ENCODE measurements at places on chromosomes 5 and 9.
A peak's percentile ranks its signal among the peaks of the same experiment; 100 is the strongest.

- DNase-seq = no peak
These were observed 87.3 kb downstream of the INVS start for GRCh38 chr9:100186356-100186755.

DNA sequence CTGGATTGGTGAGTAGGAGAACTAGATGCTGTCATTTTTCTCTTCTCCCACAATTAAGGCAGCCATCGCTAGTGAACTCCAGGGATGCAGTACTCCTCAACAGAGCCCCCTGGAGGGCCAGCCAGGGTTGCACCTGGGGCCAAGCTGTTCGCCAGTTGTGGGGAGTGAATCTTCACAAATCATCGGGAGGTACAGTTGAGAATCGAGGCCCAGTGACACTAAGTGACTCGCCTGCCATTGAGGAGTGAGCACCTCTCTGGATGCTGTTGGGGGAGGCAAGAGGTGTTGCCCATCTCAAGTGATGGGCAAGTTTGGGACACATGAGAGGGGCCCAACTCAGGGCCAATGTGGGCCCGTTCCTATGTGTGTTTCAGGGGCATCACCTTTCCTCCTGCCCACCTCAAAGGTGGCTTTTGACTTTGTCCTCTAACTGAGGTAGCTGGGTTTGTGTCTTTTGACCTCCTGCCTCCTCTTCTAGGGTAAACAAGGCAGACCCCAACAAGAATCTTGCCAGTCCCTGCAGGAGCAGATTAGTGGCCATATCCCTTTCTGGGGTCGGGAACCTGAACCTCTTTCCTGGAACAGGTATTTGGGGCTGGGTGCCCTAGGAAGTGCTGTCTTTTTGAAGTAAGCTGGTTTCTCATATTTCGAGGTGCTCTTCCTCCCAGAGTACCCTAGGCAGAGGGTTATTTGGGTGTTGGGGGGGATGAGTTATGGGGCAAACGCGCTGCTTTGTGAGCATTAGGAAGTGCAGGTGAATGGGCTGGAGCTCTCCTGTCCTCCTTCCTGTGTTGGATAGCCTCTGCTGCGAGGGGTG lies 181.2 kb downstream of the MACROH2A1 start:
- DNase-seq = no peak

DNA sequence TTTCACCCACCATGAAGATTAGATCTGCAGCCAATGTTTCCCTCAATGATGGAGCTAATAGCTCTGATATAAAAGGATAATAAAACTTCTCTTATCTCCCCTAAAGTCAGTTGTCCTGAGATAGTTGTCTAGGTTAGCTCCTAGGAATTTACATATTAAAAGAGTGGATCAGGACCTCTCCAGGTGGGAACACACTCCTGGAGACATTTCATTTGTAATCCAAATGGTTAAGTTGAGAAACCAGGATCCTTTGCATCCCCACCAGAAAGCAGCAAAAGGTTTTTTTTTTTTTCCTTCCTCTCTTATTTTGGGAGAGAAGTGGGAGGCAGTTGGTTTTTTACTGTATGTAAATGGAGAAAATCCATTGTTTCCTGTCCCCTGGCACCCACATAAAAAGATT lies 182.5 kb upstream of the FBXL17 start:
- no peak for DNase-seq

DNA sequence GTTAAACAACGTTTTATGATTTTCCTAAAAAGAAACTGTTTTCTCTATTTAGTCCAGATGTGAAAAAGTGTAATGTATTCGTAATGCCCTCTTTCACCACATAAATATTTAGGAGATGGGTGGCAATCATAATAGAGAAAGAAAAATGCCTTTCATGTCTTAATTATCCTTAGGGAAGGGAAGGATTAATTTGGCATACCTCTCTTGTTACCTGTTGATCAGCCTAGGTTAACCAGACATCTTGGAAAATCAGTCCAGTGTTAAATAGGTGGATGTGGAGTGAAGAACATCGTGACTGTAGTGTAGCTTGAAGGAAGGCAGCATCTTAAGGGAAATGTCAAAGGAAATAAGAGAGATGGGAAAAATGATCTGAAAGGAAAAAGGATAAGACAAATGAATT lies 76.2 kb downstream of the NNT start:
- DNase-seq = no peak

- peak; percentile 75 for DNase-seq
These were observed 37.8 kb upstream of the S1PR3 start for GRCh38 chr9:88953381-88954029.

- DNase-seq = no peak
These were observed 26.3 kb downstream of the AHRR start for GRCh38 chr5:347712-348284.

GRCh38 chr5:143593723-143594122 lies 190.2 kb upstream of the NR3C1 start:
- DNase-seq = no peak

DNA sequence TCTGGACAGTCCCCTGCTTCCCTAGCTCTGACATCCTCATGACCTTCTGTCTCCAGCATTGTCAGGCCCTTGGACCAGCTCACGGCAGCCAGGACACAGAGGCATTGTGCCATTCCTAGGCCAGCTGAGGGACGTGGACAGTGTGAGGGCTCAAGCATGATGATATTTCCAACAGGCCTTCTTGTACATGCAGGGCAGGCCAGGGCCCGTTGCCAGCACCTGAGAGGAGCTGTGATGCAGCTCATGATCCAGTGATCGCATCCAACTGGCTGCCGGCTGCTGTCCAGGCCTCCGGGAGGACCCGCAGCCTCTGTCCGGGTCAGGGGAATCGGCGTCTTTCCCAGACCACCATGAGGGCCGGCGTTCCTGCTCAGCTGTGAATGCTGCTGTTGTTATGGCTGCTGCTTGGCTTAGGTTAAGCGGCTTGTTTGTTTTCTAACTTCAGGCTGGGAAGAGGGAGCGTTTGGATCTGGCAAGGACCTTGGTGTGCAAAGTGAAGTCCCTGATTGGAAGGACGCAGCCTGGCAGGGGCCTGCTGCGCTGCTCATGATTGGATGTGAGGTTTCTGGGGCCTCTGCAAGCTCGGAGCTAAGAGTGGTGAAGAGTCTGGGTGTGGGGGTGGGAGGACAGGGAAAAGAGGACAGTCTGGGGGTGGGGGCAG lies 53.8 kb downstream of the PDZD2 start:
- DNase-seq = no peak

- no peak for DNase-seq
These were observed 24.0 kb downstream of the OR1J1 start for GRCh38 chr9:122453677-122454135.

DNA sequence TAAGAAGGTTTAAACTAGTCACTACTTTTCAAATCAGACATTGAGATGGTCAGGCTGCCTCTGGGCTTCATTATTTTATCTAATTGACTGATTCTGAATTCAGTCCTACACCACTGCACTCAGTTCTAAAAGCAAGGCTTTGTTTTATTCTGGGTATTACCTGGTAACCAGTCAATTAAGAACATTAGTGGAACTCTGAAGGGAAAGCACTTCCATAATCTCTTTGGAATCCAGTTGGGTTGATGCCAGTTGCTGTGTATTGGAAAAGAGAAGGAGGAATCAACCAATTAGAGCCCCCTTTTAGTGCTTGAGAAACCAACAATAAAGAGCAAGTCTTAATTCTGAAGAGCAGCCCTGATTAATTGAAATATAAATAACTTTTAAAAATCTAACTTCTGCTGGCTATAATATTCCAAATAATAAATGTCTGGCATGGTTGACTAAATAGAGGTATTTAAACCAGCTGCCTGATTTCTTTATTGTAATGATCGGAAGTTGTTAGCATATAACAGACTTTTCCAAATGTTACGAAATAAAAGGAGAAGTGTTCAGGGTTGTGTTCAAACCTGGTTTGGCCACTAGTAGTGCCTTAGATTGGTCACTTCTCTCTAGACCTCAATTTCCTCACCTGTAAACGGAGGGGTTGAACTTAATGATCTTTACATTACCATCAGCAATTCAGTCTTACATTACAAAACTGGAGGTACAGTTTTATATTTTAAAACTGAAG lies 32.0 kb downstream of the CPEB4 start:
- DNase-seq = no peak

- DNase-seq = peak; percentile 67
These were observed 5.2 kb downstream of the LRRTM2 start for GRCh38 chr5:138869763-138870500.

DNA sequence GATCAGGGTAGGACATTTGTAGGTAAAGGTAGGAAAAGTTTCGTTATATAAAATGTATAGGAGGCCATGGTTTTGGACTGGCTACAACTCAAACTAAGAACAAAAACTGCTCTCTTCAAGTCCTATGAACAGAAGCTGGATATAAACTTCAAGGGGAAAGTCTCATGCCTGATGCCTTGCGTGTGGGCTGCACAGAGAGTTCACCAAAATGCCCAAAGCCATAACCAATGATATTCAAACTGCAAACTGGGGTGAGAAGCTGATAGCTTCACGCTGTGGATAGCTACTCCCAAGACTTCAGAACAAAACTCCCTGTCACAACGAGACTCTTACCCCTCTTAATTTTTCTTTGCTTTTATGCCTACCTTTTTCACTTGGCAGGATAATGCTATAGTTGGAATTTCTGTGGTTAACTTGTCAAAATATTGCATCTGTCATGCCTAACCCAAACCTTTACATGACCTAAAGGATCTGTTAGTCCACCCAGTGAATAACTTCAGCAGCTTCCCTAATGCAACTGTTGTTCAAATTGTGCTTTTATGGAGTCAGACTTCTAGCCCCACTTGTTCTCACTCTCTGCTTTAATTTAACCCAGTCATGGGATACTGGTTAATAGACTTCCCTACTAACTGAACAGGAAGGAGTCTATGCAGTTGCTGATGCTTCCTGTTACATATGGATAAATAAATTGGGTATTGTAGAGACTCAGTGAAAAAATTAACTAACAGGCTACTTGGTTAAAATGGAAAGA lies 71.9 kb downstream of the SFXN1 start:
- DNase-seq = no peak

- DNase-seq = peak; percentile 12
These were observed 876.4 kb downstream of the NR2F1-AS1 start for GRCh38 chr5:92704590-92704989.

DNA sequence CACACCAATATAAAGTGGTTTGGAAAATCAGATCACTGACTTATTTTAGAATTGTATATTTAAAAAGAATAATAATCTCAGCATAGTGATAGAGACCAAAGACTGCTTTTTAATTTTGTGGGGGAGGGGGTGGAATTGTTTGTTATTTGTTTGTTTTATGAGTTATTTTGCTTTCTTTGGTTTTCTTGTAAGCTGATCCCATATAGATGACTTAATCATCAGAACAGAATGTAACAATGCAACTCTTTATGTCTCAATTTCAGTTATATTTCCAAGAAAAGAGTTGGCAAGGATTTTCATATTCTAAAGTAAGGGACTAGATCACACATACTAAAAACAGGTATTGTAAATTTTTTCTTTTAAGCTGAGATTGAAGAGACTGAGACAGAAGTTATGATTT lies 984.9 kb downstream of the TLE4 start:
- DNase-seq = peak; percentile 28

- DNase-seq = no peak
These were observed 11.7 kb upstream of the RPS14 start for GRCh38 chr5:150461231-150461630.

DNA sequence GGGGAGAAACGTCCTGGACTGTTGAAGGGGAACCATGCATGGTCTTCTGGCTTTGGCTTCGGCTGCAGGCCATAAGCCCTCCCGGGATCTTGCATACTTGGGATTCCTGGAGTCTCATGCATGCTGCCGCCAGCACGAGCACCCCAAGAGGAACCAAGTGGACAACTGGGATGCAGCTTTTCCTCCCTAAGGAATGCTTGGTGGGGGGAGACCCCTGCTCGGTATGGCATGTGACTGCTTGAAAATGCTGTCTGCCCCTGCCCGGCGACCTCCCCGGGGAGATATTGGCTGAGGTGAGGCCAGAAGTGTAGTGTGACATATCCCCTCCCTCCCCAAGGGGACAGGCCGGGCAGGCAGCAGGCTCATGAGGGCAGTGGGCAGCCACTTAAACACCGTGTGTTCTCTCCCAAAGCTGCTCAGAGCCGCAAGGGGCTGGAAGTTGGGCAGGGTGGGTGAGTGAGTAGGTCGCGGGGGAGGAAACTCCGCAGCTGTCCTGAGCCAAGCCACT lies 15.7 kb downstream of the TMEM171 start:
- no peak for DNase-seq

GRCh38 chr5:9405196-9405754 lies 140.6 kb downstream of the SEMA5A start:
- no peak for DNase-seq

DNA sequence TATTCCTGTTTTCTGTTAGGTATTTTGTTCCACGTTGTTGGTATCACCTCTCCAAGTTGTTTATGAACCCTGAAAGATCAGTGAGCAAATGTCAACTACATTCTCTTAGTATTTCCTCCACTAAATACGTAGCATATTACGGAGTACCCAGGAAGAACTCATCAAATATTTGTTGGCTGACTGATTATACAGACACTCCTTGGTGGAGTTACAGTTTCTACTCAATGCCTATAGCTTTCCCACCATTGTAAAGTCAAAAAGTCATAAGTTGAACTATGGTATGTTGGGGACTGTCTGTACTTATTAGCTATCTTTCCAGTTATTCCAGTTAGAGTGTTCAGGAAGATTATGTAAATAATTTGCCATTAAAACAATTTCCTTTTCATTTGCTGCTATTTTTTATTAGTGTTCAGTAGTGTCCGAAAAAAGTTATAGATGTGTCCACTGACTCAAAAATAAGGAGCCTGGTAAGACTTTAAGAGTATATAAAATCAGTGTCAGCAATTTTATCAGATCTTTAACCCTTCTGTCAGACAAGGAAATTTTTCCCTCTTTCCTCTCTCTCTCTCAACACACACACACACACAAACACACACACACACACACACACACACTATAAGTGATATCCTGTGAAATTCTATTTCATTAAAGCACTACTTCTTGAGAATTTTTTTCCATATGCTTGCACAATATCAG lies 6.8 kb upstream of the APBA1 start:
- no peak for DNase-seq

DNA sequence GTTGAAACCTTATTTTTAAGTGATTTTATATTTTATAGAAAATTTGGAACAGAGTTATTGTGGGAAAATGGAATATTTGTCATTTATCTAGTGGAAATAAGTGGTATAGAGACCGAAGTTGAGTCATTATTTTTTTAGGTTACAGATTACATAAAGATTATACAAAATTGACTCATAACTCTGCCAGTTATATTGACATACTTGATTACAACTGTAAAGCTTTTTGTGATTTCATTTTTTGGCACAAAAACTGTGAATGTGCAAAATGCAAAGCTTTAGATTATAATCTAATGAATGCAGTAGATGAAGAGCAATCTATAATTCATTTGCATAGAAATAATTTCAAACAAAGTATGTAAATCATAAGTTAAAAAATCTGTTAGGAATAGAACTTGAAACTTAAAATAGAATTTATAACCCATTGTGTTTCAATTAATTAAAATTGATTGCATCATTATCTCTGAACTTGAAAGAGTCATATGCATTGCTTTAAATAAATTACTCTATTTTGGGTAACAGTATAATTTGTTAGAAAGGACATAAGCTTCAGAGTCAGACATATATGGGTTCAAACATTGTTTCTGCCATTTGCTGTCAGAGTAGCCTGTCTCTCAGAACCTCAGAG lies 280.4 kb downstream of the FER start:
- no peak for DNase-seq

GRCh38 chr9:82920154-82920553 lies 142.8 kb downstream of the RASEF start:
- no peak for DNase-seq

- no peak for DNase-seq
These were observed 7.9 kb downstream of the DAP start for GRCh38 chr5:10753178-10753577.
